ENCODE measurements at places on chromosomes 4 and X. TPM values are rescaled to one million over a fixed set of nuclear protein-coding genes. Genes with fewer than 3 reads are reported as not detected.

GCNA gene
- total RNA-seq = 1.6 TPM

NIPAL1 gene
- 0.08 TPM for total RNA-seq

DNA sequence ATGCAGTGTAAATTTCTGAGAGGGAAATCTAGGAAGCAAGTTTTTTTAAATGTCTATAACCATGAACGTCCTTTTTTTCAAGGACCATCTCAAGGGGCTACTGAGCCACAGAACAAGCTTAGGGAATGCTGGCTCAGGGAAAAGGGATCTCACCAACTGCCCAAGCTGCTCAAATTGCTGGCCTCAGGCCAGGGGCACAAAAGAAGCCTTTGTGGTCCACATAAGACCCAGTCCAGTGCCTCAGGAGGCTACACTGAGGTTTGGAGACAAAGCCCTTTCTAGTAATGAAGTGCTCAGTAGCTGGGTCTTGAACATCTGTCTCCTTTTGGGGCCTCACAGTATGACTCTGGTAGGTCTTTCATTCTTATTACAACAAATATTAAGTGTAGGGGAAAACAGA lies 305.5 kb downstream of the RAB28 start:
- DNase-seq = no peak

MAGEE1 gene
- 3.7 TPM for total RNA-seq

DNA sequence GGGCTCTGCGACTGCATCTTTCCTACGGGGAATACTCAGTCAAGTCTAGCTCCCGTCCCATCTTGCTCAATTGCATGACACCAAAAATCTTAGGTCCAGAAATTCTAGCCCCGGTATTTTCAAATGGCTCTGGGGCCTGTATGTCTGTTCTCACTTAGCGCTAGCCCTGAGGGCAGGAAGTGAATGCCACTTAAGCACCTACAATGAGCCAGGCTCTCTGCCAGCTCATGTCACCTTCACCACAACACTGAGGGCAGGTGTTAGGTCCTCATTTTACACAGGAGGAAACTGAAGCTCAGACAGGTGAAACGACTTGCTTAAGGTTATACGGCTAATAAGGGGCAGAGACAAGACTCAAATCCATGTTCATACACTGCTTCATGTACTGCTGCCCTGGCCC lies 282.8 kb downstream of the PPP1R2C start:
- no peak for DNase-seq

GRCh38 chr4:72136429-72136828 lies 104.6 kb downstream of the NPFFR2 start:
- no peak for DNase-seq

DNA sequence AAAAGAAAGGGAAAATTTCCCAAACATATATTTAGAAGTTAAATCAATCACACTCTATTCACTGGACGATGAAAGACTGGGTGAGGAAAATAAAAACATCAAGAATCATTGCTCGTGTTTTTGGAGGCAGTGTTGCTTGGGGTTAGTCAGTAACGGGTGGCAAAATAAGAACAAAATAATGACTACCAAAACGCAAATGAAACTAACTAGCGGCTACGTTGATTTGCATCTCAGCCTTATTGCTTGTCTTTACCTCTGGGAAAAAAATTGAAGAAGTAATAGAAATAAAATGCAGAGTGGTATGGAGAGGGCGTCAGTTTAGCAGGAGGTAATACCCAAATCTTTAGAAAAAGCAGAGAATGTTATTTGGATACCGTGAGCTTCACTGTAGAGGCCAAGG lies 86.4 kb upstream of the SORBS2 start:
- DNase-seq = no peak

PRDM5 gene
- 9.9 TPM for total RNA-seq

DNA sequence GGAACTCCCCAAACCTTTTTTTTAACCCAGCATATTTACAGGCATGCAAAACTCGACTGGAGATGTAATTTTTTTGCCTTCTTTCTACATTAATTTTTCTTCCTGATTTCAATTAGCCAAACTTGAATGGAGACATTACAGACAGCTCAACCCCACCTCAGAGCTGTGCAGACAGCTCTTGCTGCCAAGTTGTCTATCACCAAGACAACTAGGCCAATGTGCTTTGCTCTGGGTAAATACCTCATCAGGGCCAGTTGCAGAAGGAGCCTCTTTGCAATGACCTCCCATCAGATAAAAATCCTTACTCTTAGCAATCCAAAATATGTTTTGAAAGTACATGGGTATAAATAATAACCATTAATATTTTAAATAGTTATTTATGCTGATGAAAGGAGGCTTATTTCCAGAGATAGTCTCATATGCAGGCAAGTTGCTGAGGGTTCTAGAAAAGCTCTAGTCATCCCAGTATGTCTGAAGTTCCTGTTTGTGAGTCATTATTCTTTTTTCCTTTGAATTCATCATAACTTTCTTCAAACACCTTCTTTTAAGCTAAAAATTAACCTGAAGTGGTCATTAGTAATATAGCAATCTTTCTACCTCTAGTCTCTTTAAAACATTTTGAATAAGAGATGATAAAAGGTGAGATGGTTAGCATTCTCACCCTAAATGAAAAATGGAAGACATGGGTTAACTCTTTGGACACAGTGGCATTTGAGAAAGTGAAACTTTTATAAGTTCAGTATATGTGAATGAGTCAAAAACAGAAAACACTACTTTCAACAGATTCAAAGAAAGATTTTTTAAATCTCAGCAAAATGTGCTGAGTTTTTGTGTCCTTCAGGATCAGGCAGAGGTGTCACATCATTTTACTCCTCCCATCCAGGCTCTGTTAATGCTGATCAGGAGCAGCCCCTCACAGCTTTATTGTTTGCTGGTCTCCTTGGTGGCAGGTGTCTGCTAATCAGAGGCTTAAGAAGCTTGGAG lies 475.5 kb upstream of the FGF16 start:
- no peak for DNase-seq

DNA sequence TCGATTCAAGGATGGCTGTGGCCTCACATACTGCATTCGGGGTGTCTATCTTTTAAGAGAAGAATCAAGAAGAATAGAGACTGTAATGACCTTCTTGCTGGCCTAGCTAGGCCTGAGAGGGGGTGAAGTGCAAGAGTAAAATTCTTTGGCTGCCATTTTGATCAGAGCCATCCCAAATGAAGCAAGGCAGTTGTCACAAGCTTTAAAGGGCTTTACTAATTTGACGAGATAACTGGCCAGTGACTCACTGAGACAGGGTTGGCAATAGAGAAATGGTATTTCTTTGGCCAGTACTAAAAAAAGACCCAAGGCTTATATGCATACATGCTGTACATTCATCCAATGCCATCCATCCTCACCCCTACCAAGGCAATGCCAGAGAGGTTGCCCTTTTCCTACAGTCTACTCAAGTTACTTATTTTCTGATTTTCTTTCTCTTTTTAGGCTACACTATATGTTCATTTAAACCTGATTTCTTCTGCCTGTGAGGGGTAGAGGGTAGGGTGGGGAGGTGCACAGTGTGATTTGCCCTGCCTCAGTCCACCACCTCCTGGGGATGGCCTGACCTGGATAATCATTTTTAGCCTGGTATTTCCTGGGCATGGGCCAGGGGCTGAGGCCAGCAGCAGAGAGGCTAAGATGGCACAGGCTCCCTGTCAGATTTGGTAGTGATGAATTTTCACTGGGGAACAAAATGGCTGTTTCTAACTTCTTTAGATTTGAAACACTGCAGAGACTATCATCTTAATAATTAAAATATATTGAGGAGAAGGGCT lies 32.2 kb downstream of the ATG4A start:
- DNase-seq = peak; percentile 13

- DNase-seq = no peak
Measured at GRCh38 chr4:86218746-86219473, 140.9 kb downstream of the MAPK10 start.

UGT2B15 gene
- not detected for total RNA-seq

STK26 gene
- 0.93 TPM for total RNA-seq

TMSB15A gene
- total RNA-seq = not detected

UGT2B7 gene
- not detected for total RNA-seq

GRCh38 chr4:3201718-3202702 lies 46.9 kb upstream of the MSANTD1 start:
- no peak for DNase-seq

DNA sequence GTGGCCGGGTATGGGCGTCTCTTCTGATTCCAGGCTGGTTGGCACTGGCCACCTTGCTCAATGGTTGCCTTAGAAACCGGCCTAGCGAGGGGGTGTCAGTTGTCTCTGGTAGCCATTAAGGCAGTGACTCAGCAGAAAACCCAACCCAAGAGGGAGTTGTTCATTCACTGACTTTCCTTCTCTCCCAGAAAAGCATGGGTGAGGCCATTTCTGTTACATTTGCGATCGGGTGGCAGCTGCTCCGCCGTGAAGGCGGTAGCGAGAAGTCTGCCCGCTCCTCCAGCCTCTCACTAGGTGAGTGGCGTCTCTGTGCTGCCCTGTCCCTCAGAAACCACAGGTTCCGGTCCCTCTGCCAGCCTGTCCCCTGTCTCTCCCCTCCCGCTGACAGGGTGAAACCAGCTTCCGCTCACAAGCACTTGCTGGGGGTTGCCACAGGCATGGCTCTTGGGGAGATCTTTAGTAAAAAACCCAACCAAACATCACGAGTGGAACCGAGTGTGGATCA lies 17.4 kb downstream of the IRAK1 start:
- DNase-seq = no peak

DNA sequence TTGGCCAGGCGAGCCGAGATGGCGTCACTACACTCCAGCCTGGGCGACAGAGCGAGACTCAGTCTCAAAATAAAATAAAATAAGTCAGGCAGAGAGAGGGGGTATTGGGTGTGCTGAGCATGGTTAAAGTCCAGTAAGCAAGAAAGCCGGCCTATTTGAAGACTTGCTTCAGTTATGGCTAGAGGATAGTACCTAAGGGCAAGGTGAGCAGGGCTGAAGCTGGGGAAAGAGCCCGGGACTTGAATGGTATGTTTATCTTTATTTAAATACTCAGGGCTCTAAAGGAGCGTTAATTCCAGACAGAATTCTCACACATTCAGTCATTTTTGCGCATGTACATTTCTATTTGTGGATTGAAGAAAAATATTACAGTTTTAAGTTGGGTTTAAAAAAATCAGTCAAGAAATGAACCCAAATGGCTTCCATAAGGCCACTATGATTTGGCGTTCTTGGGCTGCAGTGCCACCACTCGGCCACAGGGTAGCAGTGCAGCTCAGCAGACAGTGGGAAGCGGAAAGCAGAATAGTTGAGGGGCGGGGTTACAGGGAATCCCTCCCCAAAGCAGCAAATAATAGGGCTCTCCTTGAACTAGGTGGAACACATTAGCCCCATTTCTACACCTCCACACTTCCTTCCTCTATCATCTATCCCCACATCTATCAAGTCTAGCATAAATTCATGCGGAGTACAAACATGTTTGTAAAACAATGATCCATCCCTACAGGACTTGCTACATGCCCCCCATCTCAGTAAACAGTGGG lies 37.2 kb upstream of the SH3D19 start:
- DNase-seq = peak; percentile 80

EIF4E gene
- 57.3 TPM for total RNA-seq

NUDT10 gene
- 0.16 TPM for total RNA-seq

- DNase-seq = no peak
Measured at GRCh38 chr4:170090352-170091052, 746 bp upstream of the AADAT start.

MAGEA12 gene
- not detected for total RNA-seq

DNA sequence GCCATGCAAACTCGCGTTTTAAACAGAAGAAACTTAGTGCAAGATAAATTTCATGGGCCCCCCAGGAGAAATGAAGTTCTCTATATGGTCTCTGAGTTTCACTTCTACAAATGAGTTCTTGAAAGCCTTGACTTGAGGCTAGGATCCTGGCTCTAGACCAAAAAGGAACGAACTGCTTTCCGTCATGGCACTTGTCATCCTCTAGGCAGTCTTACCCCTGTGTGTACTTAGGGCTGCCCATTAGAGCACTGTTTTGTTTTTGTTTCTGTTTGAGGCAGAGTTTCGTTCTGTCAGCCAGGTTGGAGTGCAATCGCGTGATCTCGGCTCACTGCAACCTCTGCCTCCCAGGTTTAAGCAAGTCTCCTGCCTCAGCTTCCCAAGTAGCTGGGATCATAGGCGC lies 29.0 kb downstream of the RNF4 start:
- no peak for DNase-seq

- no peak for DNase-seq
Measured at GRCh38 chr4:116132946-116133345, 952.4 kb downstream of the TRAM1L1 start.

DCAF12L1 gene
- total RNA-seq = not detected

GRCh38 chr4:17092736-17093437 lies 194.4 kb upstream of the LDB2 start:
- DNase-seq = no peak

DNA sequence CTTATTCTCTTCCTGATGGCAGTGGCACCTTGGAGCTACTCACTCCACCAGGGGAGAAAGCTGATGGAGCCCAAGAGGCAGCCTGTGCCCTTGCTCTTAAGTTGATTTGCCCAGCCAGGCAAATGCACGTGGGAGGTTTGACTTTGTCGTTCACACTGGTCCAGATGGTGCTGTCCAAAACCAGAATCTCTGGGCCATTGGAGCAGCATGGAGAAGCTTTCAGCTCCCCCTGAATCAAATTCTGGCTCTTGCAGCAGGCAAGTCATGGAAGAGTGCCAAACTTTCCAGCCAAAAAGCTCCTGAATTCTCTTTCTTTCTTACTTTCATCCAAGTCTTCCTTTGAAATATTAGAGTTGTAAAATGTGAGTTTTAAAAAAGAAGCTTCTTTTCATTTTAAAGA lies 970.4 kb downstream of the RPA4 start:
- DNase-seq = no peak

- peak; percentile 100 for DNase-seq
Measured at GRCh38 chr4:7067452-7068278, at the start of gene GRPEL1. Gene GRPEL1 (minus strand): TSS chr4:7068064. CDS start chr4:7068032, 32 bp downstream.

DNA sequence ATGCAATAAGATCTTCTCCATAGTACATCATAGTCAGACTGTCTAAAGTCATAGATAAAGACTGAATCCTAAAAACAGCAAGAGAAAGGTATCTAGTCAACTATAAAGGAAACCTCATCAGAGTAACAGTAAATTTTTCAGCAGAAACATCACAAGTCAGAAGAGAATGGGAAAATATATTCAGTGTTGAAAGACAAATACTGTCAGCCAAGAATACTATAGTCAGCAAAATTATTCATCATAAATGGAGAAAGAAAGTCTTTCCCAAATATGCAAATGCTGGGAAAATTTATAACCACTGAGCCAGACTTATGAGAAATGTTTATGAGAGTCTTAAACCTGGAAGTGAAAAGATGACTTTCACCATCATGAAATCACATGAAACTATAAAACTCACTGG lies 136.7 kb downstream of the KDR start:
- DNase-seq = no peak

DNA sequence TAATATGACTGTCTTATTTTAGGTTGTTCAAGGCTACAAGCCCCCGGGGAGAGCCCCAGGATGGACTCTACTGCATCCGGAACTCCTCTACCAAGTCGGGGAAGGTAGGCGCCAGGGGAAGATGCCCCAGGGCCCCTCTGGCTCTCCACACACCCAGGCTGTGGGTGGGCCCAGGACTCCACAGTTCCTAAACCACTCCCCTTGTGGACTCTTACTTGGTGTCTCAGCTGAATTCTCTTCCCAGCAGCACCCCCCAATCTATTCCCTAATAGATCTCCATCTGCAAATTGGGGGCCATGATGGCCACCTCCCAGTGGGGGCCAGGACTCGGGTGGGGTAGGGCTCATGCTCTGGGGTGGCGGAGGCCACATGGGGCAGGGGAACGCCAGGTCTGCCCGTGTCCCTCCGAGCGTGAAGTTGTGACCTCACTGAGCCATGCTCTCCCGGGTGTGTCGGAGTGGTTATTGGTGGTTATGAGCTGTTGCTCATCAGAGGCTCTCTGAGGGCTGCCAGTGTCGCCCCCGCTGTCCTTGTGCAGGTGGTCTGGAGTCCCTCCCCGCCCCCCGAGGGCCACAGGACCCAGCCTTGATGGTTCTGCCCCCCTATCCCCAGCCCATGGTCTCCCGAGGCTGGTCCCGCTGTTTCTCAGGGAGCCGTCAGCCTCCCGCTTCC lies 11.2 kb upstream of the ADD1 start:
- DNase-seq = no peak
